CD4-positive, alpha-beta T cell treated with Interleukin-17A for 4 hours (primary cell): ENCODE measurements at places on chromosomes 13 and 19.

DNA sequence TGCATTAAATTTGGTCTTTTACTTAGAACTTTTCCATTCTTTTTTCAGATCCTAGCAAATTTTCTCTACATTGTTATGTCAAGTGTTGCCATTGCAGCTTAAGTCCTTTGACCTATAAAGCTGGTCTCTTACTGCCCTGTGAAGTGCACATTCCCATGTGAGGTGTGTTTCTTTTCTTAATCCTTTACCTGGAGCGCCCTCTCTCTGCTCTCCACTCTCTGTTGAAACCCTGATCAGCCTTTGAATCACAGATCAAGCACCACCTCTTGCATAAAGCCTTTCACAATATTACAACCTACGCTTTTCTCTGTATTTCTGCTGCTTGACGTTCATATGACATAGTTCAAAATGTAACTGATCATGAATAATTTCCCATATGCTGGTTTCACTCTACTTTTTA lies 84.8 kb downstream of the PCDH17 start:
- DNase-seq, result no peak

DNA sequence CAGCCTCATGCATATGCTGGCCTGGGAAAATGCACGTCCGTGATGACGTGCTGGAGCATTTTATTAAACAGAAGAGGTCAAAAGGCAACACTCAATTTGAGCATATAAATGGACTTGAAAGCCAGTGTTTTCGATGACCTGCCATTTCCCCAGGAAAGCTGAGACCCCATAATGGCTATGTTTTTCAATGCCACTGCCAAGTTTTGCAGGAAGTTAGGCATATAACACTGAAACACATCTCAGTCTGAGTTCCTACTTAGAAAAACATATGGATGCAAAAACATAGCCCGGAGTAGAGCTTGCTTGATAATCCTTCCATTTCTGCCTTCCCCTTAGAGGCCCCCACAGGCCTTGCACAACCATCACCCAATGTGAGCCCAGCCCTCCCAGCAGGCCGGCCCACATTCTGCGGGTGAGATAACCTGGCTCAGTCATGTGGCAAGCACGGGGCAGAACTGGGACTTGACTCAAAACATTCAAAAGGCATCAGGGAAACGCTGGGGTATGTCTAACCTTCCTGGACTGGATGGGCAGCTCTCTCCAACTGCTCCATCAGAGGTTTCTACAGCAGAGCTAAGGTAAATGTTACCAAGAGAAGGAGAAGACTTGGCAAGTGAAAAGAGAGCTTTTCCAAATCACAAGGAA lies 24.9 kb downstream of the EPS15L1 start:
- DNase-seq, result no peak

GRCh38 chr19:42985588-42985987 lies 40.7 kb downstream of the PSG11 start:
- no peak for DNase-seq

- no peak for DNase-seq
Observed at GRCh38 chr13:102702965-102703725, 8.3 kb upstream of the METTL21C start.

DNA sequence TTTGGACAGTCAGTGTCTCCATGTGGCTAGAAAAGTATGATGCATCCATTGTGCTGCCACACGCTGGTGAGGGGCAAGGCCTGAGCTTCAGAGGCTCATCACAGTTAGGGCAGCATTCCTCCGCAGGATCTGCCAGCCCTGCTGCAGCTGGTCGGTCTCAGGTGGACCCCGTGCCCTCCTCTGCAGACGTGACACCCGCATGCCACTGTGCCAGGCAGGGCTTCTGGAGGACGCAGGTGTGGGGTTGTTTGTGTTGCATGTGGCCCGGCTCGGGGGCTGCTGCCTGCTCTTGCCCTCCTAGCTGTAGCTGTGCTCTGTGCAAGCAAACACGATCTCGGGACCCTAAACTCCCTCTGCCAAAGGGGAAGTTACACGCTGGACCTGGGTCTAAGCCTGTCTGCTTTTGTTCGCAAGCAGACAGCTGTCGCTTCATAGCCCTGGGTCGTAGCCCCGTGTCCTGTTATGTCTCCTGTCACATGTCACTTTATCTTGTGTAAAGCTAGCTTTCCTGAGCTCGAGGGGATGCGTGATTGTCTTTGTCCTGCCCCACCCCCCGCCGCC lies 45.3 kb downstream of the SLC7A9 start:
- DNase-seq, result no peak
